ENCODE measurements at places on chromosomes 2 and 18.

DNA sequence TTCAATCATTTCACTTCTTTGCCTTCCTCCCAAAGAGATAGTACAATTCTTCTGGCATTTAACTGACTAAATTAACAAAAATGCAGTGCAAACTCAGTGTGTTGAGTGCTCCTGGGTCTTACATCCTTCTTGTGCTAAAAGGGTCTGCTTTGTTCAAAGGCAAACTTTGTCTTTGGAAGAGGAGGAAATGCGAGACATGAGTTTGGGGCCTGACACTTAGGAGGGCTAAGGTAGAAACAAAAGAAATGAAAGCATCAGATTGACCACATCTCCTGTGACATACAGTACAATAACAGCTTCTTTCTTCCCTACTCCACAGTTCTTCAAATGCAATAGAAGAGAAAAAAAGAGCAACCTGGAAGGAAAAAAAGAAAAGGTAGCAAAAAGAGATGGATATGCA lies 161.7 kb downstream of the CNTNAP5 start:
- DNase-seq: no peak

- no peak for DNase-seq
Measured at GRCh38 chr2:133732982-133733900, 165.0 kb upstream of the NCKAP5 start.

- no peak for DNase-seq
Measured at GRCh38 chr2:240759459-240759858, 60.6 kb downstream of the KIF1A start.

GRCh38 chr2:240956171-240956934 lies 42.1 kb upstream of the SNED1 start:
- no peak for DNase-seq

DNA sequence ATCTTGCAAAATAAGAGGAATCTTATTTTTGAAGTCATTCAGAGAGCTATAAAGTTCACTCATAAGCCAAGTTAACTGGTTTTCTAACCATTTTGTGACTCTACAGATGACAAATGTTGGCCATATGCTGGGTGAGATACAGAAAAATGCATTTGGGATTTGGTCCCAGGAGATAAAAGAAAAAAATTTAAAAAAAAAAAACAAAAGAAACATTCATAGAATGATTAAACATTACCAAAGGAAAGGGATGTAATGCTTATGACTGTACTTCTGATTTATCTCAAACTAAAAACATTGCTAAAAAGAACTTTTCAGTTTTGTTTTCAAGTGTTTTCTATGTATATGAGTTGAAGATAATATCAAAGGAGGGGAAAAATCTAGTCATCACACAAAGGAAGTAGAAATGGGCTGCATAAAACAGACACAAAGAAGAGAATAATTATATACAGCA lies 43.1 kb downstream of the PELI1 start:
- DNase-seq: no peak

DNA sequence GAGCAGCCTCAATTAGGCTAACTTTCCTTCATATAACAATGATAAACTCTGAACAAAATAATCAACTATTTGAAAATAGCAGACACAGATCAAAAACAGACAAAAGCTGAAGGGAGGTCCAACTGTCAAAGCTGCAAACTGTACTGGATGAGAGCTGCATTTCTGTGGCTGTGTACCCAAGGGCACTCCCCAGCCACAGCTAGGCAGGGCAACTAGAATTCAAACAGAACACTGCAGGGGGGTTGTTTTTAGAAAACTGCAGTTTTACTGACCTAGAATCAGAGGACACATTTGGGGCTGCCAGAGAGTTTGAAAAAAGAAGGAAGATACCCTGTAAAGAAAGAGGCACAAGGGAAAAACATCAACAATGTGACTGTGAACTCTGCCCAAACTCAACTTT lies 56.8 kb downstream of the SMAD2 start:
- no peak for DNase-seq
